ENCODE measurements at places on chromosomes 3 and 15.

GRCh38 chr15:78619022-78619950 is 1.5 kb downstream of the CHRNA3 start:
- DNase-seq = no peak

GRCh38 chr15:89824607-89824867 is 9.9 kb upstream of the ANPEP start:
- no peak for DNase-seq

- no peak for DNase-seq
Measured at GRCh38 chr3:163939926-163940325, 1138.4 kb downstream of the SI start.

GRCh38 chr3:69710153-69710977 is 28.9 kb upstream of the MITF start:
- DNase-seq = no peak

DNA sequence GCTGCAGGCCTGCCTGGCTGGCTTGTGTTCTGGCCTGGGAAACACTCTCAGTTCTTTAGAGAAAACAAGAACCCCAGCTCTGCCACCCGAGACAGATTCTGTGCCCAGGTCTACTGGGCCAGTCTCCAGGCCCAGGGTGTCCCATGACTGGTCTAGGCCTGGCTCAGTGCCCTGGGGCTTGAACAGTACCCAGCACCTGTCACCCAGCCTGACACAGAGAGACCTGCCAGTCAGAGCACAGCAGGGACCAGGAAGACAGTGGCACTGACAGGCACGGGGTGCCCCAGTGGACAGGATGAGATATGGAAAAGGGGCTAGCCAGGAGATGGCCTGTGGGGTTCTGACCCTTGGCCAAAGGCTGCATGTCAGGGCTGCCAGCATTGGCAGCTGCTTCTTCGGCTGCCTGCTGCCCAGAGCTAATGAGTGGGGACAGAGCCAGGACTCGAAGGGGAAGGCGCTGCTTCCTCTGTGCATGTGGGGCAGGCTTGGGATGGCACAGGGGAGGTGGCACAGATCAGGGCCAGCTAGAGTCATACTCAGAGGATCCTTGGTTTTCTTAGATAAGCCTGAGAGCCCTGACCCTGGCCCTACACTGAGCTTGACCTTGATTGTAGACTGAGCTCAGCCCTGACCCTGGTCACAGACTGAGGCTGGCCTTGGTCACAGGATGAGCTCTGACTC is 15.1 kb downstream of the CCDC33 start:
- no peak for DNase-seq

DNA sequence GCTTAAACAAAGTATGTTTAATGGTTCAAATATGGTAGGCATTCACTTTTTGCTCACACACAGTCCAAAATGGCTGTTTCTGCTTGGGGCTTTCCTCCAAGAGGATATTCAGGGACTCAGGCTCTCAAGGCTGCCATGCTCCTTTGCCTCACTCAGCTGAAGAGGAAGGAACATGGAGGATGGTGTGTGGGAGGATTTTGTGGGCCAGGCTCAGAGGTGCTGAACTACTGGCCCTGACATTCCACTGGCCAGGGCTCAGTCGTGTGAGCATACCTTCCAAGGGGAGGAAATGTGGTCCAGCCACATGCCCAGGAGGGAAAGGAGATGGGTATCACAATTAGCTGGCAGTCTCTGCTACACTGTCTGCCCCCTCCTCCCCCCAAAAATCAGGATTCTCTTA is 8.7 kb downstream of the PXYLP1 start:
- DNase-seq = no peak
